ENCODE measurements at places on chromosomes 12 and 14.

GRCh38 chr12:117208811-117209455 lies 18.7 kb upstream of the FBXO21 start:
- no peak for DNase-seq

DNA sequence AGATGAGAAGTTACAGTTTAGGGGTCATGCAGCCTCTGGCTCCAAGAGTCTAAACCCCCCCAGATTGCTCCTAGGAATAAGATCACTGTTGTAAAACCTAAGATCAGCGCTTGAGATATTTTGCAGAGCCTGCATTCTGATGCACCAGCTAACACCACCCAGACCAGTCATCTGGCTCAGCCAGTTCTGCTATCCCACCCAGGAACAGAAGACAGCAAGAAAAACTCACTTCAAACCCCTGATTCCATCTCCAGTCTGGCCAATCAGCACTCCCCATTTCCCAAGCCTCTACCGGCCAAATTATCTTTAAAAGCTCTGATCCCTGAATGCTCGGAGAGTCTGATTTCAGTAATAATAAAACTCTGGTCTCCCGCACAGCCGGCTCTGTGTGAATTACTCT lies 158.6 kb downstream of the ZNF664 start:
- no peak for DNase-seq

DNA sequence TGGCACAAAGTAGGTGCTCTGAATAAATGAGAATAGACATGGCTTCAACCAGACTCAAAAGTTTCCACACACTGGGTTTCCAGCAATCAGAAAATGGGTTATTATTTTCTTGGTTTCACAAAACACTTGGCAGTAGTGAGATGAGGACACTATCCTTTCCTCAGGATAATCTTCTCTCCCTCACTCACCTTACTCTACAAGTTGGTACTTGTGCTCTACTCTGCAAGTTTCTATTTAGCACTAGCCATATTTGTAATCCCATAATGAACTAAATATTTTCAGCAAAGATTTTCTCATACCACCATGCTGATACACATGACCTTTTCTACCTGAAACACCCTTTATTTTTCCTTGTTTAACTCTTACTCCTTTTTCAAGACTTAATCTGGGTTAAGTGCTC lies 137.7 kb downstream of the FOXA1 start:
- no peak for DNase-seq

- DNase-seq: no peak
Measured at GRCh38 chr12:52413202-52413601, 7.1 kb upstream of the KRT82 start.

DNA sequence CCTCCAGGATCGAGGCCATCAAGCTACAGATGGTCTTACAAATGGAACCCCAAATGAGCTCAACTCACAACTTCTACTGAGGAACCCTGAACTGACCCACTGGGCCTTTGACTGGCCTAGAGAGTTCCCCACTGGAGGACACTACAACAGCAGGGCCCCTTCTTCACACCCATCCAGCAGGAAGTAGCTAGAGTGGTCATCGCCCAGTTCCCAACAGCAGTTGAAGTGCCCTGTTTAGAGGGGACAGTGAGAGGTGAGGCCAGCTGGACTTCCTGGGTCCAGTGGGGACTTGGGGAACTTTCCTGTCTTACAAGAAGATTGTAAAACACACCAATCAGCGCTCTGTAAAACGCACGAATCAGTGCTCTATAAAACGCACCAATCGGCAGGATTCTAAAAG lies 247.9 kb upstream of the BTG1 start:
- no peak for DNase-seq

DNA sequence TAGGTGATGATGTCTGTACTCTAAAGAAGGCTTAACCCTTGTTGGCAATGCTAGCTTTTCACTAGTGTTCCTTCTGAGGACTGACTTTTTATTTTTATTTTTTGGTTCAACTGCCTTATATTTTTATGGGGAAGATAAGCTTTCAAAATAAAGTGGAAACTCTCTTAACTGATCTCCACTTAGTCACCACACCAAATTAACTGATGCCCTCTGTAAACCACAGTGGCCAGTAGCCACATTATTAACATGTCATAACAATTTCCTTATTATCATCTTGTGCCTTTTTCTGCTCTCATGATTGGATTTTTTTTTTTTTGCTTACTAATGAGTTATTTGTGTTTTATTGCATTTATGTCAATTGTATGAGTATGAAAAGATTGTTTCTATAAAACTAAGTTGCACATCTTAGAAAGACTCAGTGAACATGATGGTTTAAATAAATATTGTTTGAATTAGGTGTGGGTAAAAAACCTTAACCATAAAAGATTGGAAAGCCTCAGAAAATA lies 56.9 kb downstream of the SCFD1 start:
- DNase-seq: no peak

All from stimulated activated CD8-positive, alpha-beta memory T cell treated with anti-CD3 and anti-CD28 coated beads, Interleukin-15, amount 100 ng/mL, for 48 hours (primary cell).